ENCODE measurements at places on chromosomes 6 and 20. TPM values are rescaled to one million over a fixed set of nuclear protein-coding genes. Genes with fewer than 3 reads are reported as not detected.

Gene PACSIN1
- total RNA-seq = not detected

Gene OOEP
- not detected for total RNA-seq

Gene ADAM33
- total RNA-seq = 30.7 TPM

DNA sequence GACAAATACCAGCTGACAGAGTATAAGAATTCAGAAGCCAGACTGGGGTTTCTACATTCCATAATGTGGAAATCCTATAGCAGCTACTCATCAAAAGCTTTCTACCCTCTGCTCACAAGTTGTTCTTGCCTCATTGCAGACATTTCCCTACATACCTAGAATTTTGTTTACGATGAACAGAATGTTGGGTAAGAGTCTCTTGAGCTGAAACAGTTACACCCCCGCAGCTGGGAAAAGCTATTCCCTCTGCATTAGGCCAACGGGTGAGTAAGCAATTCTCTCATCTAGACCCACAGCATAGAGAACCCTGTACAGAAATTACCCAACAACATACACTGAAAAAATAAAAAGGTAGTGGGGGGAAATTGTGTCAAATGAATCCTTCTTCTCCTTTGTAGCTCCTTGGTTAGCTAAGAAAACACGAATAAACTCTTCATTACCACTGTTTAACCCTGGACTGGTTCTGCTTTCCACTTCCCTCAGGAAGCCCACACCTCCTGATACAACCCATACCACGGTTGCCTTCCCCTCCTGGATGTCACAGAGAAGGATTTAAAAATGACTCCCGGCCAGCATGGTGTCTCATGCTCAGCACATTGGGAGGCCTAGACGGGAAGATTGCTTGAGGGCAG is 215.0 kb upstream of the SHLD1 start:
- DNase-seq = no peak

DNA sequence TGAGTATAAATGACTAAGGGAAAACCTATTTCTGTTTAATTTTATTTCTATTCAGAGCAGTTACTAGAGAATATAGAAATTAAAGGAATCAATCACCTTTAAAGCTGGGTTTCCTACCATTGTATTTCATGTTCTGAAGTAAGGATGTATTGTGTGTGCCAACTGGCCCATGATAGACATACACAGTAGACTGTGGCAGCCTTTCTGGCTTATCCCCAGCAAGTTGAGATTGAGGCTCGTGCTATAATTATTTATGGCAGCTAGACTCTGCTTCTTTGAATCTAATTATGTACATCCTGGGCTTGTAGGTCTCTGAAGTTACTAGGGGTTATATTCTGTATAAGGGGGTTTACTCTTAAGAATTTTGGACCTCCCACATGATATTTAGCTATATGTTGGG is 44.4 kb downstream of the ZNF292 start:
- DNase-seq = no peak

Data from mesenteric fat pad (tissue), 1 donor.